Colonic mucosa (tissue), 4 donors: ENCODE measurements at places on chromosomes 12 and 14. TPM values are rescaled to one million over a fixed set of nuclear protein-coding genes. Genes with fewer than 3 reads are reported as not detected.

GRCh38 chr14:102116361-102117180 lies 23.1 kb upstream of the WDR20 start:
- H3K4me1 ChIP-seq = no peaks in the 10 kb centered on the region
- H3K27ac ChIP-seq = no peak overlapping the region
- DNase-seq = no peak
- no peak overlapping the region for H3K4me3 ChIP-seq
- no peaks in the 10 kb centered on the region for H3K36me3 ChIP-seq

Gene RFLNA
- total RNA-seq = 44.8 TPM

GRCh38 chr14:32403688-32404087 lies 74.6 kb downstream of the AKAP6 start:
- DNase-seq = no peak
- no peaks in the 10 kb centered on the region for H3K27me3 ChIP-seq
- H3K4me1 ChIP-seq = no peaks in the 10 kb centered on the region
- H3K27ac ChIP-seq = no peak overlapping the region
- H3K36me3 ChIP-seq = no peaks in the 10 kb centered on the region

- no peak overlapping the region for H3K27ac ChIP-seq
- H3K27me3 ChIP-seq = no peaks in the 10 kb centered on the region
- H3K4me3 ChIP-seq = no peak overlapping the region
- H3K36me3 ChIP-seq = no peaks in the 10 kb centered on the region
- no peaks in the 10 kb centered on the region for H3K4me1 ChIP-seq
Observed at GRCh38 chr12:7899755-7900154, 27.0 kb upstream of the SLC2A14 start.

Gene TMEM63C
- total RNA-seq = 5.9 TPM

GRCh38 chr12:15278816-15279658 lies 43.3 kb upstream of the PTPRO start:
- H3K27me3 ChIP-seq = no peaks in the 10 kb centered on the region
- no peaks in the 10 kb centered on the region for H3K36me3 ChIP-seq
- H3K4me1 ChIP-seq = no peaks in the 10 kb centered on the region
- peak; percentile 33 for DNase-seq

GRCh38 chr12:45468751-45469615 lies 253.1 kb downstream of the ANO6 start:
- no peaks in the 10 kb centered on the region for H3K4me1 ChIP-seq
- no peaks in the 10 kb centered on the region for H3K27me3 ChIP-seq
- H3K27ac ChIP-seq = no peak overlapping the region
- no peak for DNase-seq
- H3K4me3 ChIP-seq = no peak overlapping the region

Gene KRT82
- not detected for total RNA-seq

Gene DPY19L2
- total RNA-seq = 1.9 TPM

Gene TAS2R30
- 1.4 TPM for total RNA-seq

DNA sequence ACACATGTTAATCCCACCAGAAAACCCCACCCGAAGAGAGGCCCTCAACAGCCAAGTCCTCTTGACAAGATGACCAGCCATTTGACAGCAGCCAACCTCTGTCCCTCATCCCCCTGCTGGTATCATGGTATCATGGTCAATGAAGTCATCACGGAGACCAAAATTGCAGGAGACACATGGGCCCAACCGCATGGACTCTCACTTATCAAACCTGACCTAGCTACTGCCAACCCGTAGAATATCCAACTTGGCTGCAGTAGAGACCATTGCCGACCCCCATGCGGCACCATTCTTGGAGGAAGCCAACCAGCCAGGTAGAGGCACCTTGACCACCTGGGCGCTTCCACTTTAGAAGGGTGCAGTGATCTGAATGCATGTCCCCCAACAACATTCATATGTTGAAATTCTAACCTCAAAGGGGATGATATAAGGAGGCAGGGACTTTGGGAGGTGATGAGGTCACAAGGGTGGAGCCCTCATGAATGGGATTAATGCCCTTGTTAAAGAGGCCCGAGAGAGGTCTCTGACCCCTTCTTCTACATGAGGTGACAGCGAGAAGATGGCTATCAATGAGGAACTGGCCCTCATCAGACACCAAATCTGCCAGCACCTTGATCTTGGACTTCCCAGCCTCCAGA lies 33.3 kb downstream of the DIO3 start:
- H3K4me3 ChIP-seq = no peak overlapping the region
- DNase-seq = peak; percentile 3
- no peaks in the 10 kb centered on the region for H3K36me3 ChIP-seq

- H3K27ac ChIP-seq = no peak overlapping the region
- H3K27me3 ChIP-seq = no peaks in the 10 kb centered on the region
- no peak for DNase-seq
- no peaks in the 10 kb centered on the region for H3K36me3 ChIP-seq
Observed at GRCh38 chr14:88559852-88560251, 3.0 kb upstream of the ZC3H14 start.

- no peak overlapping the region for H3K27ac ChIP-seq
- no peaks in the 10 kb centered on the region for H3K36me3 ChIP-seq
- no peak for DNase-seq
- H3K4me3 ChIP-seq = no peak overlapping the region
Observed at GRCh38 chr14:58066115-58066514, 85.9 kb downstream of the ARMH4 start.

DNA sequence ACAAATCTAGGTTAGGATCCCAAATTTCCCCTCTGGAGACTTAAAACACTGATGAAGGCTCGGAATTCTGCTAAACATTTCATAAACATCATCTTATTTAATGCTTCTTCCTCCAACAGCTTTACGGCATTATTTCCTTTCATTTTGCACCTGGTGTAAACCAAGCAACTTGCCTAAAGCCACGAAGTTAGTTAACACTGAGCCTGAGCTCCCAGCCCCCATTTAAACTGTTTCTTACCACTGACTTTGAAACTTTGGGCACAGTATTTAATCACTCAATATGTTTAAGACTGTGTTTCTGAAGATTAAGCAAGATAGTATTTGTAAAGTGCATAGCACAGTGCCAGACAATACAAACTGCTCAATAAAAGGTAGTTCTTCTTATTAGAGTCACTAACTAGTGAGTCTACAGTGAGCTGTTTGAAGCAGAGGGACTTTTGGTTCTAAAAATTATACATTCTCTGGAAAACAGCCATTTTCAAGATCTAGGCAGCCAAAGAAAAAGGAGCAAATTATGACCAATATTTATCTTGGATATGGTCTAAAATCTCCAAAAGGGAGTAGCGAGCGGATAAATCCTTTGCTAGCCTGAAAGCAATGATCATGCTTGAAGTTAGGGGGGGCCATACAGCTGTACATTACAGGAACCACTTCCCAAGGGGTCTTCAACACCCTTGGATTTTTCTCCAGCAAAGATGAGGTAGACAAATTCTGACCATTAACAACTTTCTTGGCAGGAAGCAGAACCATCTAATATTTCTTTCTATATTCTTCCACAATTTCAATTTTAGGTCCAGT lies 4.0 kb downstream of the EGLN3 start:
- H3K27ac ChIP-seq = no peak overlapping the region
- no peak for DNase-seq
- H3K4me1 ChIP-seq = peaks cover 3% of the 10 kb centered on the region
